ENCODE measurements at places on chromosomes 1 and 21.

DNA sequence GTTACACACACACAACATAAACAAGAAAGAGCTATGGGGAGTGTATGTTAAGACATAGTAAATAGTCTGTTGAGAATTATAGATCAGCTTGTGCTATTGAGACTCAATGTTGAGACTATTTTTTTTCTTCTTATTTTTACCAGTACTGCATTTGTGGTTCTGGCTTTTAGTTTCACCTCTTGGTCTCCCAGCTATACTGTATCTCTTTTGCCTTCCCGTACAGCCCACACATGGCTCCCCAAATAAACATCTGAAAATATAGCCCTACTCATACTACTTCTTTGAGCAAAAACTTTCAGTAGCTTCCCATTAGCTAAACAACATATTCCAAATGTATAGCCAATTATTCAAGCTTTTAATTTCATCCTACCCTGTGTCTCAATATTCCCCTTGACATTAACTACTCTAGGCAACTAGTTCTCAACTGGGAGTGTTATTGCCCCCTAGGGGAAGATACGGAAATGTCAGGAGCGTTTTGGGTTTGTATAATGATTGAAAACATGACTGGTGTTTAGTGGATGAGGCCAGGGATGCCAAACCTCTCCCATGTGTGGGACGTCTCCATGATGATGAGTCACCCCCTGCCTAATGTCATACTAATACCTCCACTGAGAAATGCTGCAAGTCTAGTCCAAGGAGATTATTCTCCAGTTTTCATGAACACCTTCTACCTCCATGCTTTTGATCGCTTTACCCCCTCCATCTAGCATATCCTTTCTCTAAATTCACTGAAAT, 6.8 kb downstream of the RPE65 start:
- no peak for DNase-seq

DNA sequence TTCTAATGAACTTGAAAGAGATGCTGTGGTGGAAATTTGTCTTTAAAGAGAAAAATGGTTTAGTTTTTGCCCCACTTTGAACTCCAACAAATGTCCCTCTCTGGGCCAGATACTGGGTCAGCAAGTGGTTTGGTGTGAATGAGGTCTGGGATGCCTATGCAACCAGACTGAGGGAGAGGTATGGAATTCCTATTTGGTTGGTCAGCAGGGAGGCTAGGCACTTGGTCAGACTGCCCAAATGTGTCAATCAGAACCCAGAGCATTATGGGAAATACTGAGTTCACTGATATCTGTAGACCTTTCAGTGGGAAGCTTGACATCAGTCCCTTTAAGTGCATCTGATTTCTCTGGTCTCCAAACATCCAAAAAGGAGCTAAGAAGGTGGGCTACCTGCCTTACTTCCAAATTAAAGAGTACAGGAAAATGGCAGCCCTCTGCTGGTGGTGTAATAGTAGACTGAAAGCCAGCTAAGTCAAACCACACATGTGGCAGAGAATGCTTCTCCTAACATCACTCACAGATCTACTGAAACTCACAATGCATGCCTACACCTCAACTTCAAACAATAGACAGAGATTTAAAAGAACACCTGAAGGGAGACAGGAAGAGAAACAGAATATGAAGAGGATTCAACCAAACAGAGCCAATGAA, 510.1 kb downstream of the PLA2G4A start:
- no peak for DNase-seq

DNA sequence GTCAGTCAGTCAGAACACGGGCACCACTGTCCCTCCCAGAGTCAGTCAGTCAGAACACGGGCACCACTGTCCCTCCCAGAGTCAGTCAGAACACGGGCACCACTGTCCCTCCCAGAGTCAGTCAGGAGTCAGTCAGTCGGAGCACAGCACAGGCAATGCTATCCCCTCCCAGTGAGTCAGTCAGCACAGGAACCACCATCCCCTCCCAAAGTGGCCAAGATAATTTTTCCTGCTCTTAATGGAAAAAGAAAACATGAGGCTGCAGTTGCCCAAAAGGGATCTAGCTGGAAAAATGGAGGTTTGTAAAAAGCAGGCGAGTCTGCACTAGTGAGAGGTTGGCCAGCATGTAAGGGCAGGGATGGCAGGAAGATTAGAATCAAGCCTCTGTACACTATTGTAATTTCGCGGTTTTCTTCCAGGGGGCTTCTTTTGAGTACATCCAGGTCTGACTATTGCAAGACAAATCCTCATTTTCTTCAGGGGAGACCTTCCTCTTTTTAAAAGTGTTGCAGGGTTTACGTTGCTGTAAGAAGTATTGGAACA, 213.8 kb downstream of the SIPA1L2 start:
- no peak for DNase-seq

DNA sequence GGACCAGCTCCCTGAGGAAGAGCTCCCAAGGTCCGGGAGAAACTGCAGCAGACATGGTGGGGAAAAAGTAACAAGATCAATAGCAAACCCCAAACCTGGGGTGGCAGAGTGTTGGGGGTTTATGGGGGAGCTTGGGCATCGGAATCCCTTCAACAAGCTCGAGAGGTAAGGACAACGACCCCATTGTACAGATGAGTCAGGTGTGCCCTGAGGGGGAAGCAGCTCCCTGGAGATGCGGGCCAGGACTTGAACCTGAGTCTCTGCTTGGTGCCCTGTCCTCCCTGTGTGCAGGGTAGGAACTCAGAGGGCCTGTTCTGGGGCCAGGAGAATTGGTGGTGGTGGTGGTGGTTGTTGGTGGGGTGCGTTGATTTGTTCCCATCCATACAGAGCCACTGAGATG, 125.4 kb downstream of the PTPRU start:
- no peak for DNase-seq

GRCh38 chr1:152473887-152474537, 36.6 kb upstream of the LCE5A start:
- no peak for DNase-seq
